ENCODE measurements at places on chromosomes 6 and 20.
A peak's percentile ranks its signal among the peaks of the same experiment; 100 is the strongest.

GRCh38 chr20:5024103-5024502 lies 22.8 kb upstream of the SLC23A2 start:
- DNase-seq, result no peak

DNA sequence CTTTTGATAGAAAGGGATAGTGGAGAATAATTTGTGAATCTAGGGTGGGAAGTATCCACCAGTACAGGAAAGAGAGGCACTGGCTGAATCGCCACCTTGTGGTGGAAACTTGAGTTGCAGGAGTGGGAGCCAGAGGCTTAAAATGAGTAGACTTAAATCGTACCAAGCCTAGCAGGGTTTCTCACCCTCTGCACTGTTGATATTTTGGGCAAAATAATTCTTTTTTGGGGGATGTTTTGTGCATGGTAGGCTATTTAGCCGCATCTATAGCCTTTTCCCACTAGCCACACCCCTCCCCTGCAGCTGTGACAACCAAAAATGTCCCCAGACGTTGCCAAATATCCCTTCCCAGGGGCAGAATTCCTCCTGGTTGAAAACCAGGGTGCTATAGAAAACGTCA lies 119.1 kb downstream of the DHX35 start:
- peak; percentile 26 for DNase-seq

DNA sequence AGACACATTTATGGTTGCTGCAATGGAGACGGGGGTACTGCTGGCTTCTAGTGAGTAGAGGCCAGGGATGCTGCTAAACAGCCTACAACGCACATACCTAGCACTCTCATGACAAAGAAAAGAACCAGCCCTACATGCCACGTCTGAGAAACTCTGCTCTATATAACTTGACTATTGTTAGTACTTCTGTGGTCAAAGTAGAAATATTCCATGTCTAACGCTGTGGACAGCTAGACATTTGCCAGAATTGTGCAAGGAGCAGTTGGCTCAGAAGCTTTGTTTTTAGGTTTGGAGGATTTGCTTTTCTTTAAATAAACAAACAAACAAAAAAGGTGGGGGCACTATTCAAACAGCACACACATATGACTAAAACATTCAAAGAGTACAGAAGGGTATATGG lies 20.5 kb downstream of the UBE2V1 start:
- DNase-seq, result no peak

DNA sequence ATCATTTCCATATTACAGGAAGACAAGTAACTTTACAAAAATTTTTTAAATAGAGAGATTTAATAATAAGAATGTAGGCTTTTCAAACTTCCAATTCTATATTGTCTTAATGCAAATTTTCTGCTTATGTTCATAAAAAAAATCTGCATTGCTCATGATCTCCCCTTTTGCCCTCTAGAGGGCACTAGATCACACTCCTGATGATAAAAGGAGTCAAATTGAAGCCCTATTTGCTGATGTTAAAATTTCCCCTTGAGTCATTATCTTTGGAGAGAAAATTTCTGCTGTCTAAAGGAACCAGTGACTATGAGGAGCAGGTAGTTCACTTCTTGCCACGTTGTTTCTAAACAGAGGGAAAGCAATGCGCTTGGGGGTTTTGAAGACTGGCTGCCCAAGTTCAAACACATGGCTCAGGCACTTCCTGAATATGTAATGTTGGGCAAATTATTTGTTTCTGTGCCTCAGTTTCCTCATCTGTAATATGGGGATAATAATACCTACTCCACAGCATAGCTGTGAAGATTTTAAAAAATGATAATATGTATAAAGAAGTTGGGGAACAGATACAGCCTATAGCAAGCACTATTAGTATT lies 874.2 kb downstream of the TFAP2A start:
- DNase-seq, result no peak

- no peak for DNase-seq
Measured at GRCh38 chr6:42012501-42013133, 37.7 kb upstream of the TAF8 start.

DNA sequence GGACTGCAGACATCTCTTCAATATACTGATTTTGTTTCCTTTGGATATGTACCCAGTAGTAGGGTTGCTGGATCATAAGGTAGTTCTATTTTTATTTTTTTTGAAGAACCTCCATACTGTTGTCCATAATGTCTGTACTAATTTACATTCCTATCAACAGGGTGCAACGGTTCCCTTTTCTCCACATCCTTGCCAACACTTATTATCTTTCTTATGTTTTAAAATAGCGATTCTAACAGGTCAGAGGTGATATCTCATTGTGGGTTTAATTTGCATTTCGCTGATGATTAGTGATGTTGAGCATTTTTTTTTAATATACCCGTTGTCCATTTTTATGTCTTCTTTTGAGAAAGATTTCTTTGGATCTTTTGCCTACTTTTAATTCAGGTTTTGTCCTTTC lies 2.0 kb upstream of the TP53RK start:
- no peak for DNase-seq

DNA sequence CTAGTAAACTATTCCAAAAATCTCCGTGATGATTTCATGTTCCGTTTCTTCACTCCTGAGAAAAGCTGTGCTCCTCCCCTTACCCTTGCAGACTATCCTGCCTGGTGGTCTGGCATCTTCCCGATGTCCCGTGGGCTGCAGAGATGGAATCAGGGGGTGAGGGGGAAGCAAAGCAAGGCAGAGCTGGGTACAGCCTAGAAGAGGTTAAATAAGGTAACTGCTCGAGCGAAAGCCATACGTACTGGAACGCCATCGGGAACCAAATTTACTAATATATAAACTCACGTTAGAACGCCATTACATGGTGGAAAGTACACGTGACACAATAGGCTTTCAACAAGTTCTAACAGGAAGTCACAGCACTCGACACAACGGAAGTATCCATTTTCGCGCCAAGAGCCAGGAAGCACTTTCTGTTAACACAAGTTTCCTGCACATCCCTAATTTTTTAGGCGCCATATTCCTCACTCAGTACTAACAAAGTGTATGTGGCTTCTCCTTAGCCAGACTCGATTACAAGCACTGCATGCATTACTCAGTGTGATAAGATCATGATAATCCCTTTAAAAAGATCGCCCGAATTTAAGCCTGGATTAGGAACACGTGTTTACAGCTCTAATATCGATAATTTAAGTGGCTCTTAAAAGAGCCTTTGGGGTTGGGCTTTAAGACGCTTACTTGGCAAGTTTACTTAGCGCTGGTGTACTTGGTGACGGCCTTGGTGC lies 101.6 kb upstream of the PRSS16 start:
- DNase-seq, result no peak

- DNase-seq, result no peak
Measured at GRCh38 chr20:17835934-17836300, 132.7 kb downstream of the SNX5 start.

- no peak for DNase-seq
Measured at GRCh38 chr6:135990439-135990838, 138.9 kb downstream of the PDE7B start.

DNA sequence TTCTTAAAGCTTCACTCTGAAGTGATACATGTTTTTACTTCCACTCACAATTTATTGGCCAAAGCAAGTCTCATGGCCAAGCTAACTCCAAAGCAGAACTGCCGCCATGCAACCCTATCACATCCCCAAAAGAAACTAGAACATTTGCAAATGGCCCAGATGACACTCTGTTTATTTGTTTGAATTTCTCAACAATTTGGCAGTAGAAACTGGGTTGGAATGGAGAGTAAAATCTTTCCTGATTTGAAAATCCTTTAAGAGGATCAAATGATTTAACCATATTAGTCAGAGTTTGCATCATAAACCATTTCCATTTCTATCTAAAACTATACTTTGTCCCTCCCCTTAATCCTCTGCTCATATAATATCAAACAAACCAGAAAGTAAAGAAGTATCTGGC lies 39.1 kb upstream of the E2F3 start:
- DNase-seq, result no peak

DNA sequence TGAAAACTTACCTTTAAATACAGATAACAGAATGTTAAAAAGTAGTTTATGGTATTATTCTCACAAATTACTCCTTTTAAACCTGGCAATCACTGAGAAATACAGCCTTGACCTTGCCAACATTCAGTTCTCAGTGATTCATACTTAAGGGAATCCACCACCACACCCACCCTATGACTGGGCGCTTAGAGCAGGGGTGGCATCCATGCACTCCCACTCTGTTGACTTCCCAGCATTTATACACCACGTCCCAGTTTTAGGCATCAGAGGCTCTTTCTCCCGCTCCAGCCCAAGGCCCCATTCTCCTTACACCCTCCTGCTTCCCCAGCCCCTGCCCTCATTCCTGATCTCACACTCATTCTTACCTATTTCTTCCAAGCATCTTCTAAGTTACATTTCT lies 16.3 kb downstream of the TRAF3IP2 start:
- DNase-seq, result no peak

All from brain pericyte (primary cell).